ENCODE measurements at places on chromosomes 4 and X.
A peak's percentile ranks its signal among the peaks of the same experiment; 100 is the strongest.

- no peak for DNase-seq
These were observed 187.4 kb downstream of the ATOH1 start for GRCh38 chr4:94015956-94016355.

DNA sequence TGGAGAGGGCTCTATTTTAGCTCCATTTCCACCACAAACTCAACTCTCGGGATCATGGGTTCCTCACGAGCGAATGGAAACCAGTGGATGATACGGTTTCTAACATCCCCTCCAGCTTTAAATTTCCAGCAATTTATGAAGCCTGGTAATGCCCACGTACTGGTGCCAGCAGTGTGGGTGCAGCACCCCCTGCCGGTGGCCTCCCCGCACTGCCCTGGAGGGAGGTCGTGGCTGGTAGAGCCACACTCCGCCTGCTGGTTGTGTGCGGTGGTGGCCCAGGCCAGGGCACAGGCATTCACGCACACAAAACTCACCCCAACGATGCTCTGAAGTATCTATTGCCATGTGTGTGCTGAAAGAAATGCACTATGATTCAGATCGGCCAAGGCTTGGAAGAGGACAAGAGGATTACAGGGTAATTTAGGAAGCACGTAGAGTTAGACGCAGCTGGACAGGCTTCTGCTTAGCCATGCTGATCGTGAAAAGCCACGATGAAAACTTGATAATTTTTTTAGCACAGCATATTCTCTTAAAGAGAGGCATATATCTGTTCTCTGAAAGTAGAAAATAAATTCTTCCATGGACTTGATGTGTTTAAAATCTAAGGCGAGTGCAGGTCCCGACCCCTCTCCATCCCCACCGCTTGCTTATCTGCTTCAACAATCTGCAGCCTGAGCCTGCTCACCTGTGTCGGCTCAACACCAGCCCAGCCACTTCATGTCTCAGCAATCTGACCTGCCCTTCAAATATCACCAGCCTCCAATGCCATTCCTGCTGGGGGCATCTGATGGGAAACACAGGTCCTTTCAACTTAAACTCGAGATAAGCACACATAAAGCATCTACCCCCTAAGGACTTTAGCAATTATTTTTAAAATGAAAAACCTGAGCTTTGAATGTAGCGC, 59.1 kb downstream of the SCD5 start:
- DNase-seq = peak; percentile 73

DNA sequence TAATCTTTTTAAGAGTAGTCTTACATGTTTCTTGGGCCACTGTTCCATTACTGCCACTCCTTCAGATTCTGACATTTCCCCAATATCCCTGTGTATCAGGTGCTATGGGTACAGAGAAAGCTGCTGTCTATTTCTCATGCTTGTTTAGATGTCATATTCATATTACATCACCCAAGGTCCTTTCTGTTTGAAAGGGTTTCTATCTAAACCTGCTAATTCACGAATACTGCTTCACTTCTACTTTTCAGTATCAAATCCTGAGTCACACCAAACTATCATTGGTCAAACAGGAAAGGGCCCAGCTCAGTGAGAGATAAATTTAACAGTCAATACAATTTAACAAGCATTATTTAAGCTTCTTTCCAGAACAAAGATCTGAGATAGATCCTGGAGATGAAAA, 241.4 kb downstream of the UGT8 start:
- DNase-seq = no peak

GRCh38 chr4:35520059-35520458, 724.3 kb downstream of the ARAP2 start:
- no peak for DNase-seq

DNA sequence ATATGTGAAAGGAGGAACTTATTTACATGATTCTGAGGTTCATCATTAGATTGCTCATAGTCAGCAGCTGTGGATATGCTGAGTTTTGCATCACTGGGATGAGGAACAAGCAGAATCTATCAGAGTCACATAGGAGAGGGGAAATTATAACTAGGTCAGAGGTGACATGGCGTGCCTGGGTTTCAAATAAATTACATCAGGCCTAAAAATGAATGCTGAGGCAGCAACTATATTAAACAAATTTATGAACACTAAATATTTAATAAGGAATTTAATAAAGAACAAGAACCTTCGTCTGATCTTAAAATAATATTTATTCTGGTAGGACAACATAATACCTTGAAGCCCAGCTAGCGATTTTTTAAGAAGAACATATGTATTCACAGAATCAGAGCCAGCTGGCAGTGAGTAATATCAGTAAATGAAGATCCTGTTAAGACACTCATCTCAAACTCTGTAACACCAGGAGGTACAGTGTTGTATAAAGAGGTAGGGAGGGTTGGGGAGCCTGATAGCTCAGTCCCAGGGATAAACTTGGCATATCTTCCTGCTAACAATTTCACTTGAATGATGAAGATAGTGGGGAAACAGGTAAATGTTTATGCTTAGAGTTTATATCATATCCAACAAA, 60.9 kb upstream of the HS3ST1 start:
- no peak for DNase-seq

- DNase-seq = peak; percentile 5
These were observed 279.8 kb upstream of the MAGEB18 start for GRCh38 chrX:25858273-25858880.

- DNase-seq = peak; percentile 2
These were observed 33.1 kb downstream of the LEF1 start for GRCh38 chr4:108135549-108136209.

- DNase-seq = peak; percentile 22
These were observed at the start of gene GASK1B for GRCh38 chr4:158172261-158173258. Gene GASK1B (minus strand): TSS chr4:158173025. CDS start chr4:158171375, 1,650 bp downstream.

GRCh38 chrX:112991801-112992200, 151.2 kb upstream of the AMOT start:
- DNase-seq = no peak

DNA sequence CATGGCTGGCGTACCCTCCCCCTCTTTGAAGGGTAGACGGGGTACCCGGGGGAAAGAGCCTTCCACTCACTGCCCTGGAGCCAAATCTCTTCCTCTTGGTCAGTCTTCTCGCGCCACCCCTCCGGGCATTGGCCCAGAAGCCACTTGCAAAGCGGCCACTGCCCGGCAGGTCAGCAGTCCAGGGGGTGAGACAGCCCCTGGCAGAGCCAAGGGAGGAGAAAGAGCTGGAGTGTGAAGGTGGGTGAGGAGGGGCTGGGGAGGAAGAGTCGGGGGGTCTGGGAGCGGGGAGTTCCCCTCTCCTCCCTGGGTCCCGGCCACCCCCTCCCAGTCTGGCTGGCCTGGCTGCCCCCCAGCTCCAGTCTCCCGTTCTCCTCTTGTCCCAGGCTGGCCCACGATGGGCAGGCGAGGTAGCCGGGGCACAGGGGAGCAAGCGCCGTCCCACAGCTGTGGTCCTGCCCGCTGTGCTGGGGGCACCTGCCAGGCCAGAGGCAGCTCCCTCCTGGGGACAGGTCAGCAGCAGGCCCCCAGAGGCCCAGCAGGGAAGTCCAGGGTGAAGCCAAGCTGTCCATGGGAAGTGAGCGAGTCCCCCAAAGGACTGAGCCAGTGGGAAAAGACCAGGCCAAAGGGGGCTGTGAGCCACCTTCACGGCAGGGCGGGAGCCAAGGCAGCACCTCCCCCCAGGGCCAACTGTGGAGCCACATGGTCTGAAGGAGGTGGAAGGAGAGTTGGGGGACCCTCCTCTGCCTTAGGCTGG, 21.6 kb upstream of the DUSP9 start:
- DNase-seq = no peak

DNA sequence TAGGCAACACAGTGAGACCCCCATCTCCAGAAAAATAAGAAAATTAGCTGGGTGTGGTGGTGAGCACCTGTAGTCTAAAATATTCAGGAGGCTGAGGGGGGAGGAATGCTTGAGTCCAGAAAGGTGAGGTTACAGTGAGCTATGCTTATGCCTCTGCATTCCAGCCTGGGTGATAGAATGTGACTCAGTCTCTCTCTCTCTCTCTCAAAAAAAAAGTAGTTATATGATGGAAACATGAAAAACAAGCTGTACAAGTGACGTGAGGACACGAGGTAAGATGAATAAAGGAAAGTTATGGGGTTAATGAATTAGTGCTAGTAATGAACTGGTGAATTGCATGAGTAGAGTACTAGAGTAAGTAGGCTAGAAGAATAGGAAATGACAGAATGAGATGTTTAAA, 21.8 kb upstream of the CAMK2D start:
- no peak for DNase-seq

DNA sequence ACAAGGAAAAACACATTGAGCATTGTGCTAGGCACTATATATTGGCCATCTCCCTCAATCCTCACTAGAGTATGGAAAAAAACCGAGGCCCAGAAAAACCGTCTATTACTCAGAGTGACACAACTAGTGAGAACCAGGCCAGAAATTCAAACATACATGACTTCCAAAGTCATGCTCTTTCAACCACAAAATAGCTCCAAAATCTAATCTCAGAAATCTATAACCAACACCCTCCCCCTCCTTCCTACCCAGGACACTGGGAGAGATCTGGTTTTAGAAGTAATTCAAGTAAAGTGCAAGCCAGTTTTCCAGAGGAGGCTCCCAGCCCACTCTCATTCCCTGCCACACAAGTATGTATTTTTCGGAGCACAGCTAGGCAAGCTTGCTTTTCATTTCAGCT, 7.6 kb downstream of the HS3ST1 start:
- no peak for DNase-seq

- no peak for DNase-seq
These were observed 48.1 kb upstream of the FAM9C start for GRCh38 chrX:13092455-13092941.

DNA sequence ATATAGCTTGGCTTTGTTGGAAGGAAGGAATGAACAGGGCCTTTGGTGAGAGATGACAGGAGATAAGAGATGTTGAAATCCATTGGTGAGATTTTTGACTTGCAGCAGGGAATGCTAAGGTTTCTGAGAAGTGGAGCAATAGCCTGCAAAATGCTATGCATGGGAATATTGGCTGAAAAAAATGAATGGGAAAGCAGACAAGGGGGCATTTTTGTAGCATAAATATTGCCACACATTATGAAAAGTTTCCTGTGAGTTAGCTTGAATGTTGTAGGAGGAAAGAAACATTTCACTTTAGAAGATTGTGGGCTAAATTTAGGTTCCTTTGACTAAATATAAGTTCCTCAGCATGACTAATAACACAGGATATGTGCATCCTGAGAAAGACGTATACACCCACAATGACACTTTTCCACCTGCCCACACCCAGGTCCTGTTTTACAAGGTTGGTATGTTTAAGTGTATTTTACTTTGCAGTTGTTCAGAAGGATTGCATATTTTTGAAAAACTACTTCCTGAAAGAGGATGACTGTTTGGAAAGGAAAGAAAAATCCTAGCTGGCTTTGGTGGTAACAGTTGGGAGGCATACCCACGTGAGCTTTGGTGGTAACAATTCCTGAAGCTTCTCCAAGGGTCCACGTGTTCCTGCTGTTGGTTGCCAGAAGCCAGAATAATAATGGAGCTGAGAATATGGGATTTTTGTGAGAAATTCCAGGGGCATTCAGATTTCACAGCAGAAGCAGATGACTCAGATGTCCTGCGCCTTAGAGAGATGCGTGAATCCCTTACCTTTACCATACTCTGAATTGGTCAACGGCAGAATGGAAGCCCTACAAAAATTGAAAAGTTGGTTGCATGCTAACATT, 28.5 kb downstream of the PHEX start:
- no peak for DNase-seq
